ENCODE measurements at places on chromosomes 4 and X.

DNA sequence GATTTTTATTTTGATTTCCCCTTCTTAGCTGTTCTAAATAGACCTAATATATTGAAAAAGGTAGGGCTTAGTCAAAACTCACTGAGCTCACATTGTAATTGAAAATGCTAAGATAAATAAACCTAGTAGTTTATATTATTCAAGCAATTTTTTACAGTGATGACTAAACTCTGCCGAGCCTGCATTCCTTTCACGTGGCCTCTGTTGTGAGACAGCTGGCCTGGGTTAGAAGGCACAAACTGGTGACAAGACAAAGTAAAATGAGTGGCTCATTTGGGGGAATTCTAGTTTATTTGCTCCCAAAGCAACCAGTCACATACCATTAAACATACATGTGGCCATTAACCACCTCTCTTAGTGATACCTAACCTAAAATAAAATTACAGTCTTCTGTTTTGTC is 169.4 kb upstream of the TEX13C start:
- H3K36me3 ChIP-seq: no peaks in the 10 kb centered on the region
- no peaks in the 10 kb centered on the region for H3K27me3 ChIP-seq
- H3K27ac ChIP-seq: no peak overlapping the region
- no peaks in the 10 kb centered on the region for H3K4me1 ChIP-seq
- H3K4me3 ChIP-seq: no peak overlapping the region

DNA sequence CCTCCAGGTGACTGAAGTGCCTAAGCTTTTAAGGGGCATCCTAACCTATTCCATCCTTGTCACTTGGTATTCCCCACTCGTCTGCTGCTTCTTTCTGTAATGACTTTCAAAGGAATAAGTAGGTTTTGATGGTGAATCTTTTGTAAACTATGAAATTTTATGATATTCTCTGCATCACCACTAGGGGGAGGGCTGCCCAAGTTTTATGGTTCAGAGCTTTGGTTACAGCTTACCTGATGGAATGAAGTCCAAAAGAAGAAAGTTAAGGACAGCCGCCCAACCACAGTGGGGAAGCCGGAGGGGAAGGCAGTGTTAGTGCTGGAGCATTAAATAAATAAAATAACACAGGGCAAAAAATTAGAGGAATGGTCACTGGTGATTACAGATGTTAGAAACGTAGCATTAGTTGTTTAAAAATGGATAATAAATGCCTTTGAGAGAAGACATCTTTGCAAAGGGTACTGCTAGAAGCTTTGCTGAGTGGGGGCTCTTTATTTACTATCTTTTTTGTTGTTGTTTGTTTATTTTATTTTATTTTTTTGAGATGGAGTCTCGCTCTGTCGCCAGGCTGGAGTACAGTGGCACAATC is 204.9 kb downstream of the GBA3 start:
- no peak overlapping the region for H3K4me3 ChIP-seq
- H3K36me3 ChIP-seq: no peaks in the 10 kb centered on the region
- H3K4me1 ChIP-seq: no peaks in the 10 kb centered on the region
- H3K27me3 ChIP-seq: no peaks in the 10 kb centered on the region
- DNase-seq: peak; percentile 24
- H3K27ac ChIP-seq: no peak overlapping the region

DNA sequence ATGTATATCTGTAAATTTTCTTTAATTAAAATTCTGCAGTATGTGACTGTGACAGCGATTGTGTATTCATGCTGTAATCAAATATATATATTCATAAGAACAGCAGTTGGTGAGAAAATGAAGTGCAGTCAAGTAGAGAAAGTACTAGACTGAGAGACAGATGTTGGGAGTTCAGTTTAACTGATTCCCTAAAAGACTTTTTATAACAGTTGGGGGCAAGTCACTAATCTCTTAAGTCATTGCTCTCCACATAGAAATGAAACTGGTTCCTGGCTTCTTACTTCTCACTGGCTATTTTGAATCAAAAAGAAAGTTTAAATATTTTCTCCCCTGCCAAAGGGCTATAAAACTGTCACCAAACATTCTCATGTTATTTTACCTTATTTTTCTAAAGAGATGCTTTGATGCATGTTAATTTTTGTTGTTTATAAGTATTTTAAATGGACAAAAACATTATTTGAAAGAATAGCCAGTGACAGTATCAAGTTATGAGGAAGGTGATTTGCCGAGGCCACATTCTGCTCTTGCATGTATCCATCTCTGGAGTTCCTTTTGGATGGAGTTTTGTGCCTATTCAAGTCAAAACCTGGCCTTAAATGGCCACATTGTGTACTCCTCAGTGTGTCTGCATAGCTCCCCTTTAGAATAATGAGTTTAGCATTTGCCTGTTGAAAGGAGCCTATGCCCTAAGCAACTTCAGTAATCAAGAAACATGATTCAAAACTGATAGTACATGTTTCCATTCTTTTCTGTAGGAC is 30.8 kb downstream of the EXOC1 start:
- H3K4me3 ChIP-seq: no peak overlapping the region
- H3K4me1 ChIP-seq: no peaks in the 10 kb centered on the region
- no peak overlapping the region for H3K27ac ChIP-seq
- DNase-seq: no peak
- H3K36me3 ChIP-seq: peaks cover 41% of the 10 kb centered on the region

DNA sequence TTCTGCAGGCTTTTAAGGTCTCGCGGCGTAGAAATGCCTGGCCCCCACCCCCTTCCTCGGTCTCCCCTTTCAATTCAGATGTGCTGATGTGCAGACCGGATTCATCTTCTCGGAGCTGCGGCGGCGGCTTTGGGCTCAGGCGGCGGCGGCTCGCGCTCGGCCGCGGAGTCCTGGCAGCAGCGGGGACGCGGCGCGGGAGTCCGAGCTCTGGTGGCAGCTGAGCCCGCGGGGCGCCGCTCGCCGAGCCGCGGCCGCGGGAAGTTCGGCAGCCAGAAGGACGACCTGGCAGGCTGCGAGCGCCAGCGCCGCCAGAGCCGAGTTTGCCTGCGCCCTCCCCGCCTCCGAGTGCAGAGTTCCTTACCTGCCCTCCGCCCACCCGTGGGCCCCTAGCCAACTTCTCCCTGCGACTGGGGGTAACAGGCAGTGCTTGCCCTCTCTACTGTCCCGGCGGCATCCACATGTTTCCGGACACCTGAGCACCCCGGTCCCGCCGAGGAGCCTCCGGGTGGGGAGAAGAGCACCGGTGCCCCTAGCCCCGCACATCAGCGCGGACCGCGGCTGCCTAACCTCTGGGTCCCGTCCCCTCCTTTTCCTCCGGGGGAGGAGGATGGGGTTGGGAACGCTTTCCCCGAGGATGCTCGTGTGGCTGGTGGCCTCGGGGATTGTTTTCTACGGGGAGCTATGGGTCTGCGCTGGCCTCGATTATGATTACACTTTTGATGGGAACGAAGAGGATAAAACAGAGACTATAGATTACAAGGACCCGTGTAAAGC is 448 bp downstream of the TLL1 start:
- H3K36me3 ChIP-seq: no peaks in the 10 kb centered on the region
- H3K4me1 ChIP-seq: no peaks in the 10 kb centered on the region
- no peaks in the 10 kb centered on the region for H3K27me3 ChIP-seq

- no peak overlapping the region for H3K27ac ChIP-seq
- DNase-seq: no peak
- H3K4me3 ChIP-seq: no peak overlapping the region
- H3K4me1 ChIP-seq: no peaks in the 10 kb centered on the region
- H3K27me3 ChIP-seq: peaks cover 3% of the 10 kb centered on the region
Measured at GRCh38 chr4:7624396-7624980, 189.8 kb upstream of the PSAPL1 start.

DNA sequence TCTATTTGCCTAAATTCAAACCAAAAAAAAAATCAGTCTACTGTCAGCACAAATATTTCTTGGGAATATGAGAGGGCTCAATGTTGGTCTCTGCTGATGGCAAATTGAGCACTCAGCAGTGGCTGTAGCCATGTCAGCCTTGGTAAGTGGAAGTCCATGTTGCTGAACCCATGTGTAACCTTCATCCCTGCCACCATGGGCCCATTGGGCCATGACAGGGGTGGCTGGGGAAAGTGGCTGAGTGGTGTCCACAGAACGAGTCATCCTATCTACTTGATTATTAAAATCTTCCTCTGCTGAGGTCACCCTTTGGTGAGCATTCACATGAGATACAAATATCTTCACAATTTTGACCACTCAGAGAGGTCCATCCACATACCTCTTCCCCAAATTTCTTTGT is 56.8 kb upstream of the FAM9B start:
- no peaks in the 10 kb centered on the region for H3K4me1 ChIP-seq
- H3K36me3 ChIP-seq: no peaks in the 10 kb centered on the region
- DNase-seq: no peak
- no peaks in the 10 kb centered on the region for H3K27me3 ChIP-seq
- H3K4me3 ChIP-seq: no peak overlapping the region
- H3K27ac ChIP-seq: no peak overlapping the region

DNA sequence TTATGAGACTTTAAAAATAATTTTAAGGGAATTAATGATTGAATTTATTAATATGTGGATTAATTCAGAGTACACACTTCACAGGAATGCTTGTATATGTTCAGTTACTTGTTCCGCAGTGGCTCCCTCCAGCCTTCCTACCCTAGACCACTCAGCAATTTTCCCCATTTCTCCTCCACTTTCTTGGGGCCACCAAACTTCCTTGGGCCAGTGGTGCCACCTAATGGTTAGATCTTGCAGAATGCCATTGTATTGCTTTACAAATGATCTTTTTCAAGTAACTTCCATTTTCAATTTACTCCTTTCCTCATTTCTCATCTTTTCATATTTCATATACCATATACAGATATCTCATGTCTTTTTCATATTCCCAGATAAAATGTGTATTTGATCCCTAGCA is 3.6 kb upstream of the RNF175 start:
- no peaks in the 10 kb centered on the region for H3K27me3 ChIP-seq
- H3K4me3 ChIP-seq: no peak overlapping the region
- H3K36me3 ChIP-seq: no peaks in the 10 kb centered on the region
- H3K4me1 ChIP-seq: no peaks in the 10 kb centered on the region
- no peak overlapping the region for H3K27ac ChIP-seq

GRCh38 chr4:126495163-126495752 is 1137.5 kb upstream of the INTU start:
- DNase-seq: no peak
- H3K4me1 ChIP-seq: no peaks in the 10 kb centered on the region
- no peaks in the 10 kb centered on the region for H3K27me3 ChIP-seq
- H3K36me3 ChIP-seq: no peaks in the 10 kb centered on the region
- H3K4me3 ChIP-seq: no peak overlapping the region

- H3K4me1 ChIP-seq: no peaks in the 10 kb centered on the region
- DNase-seq: no peak
- no peak overlapping the region for H3K4me3 ChIP-seq
Measured at GRCh38 chr4:109662771-109663170, 40.5 kb downstream of the CASP6 start.

DNA sequence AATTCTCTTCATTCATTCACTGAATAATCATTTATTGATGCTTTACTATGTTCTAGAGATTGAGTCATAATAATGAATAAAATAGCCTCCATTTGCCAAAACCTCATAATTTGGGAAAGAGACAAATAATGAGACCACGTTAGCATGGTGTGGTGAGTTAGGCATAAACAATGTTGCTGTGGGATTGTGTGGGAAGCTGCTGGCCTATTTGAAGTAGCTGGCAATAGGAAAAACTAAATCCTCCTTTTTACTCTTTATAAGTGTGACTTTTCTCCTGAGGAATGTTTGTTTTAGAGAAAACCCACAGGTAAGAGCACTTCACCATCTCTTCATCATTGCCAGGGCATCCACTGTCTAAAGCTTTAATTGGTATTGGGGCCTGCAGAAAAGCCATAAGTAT is 95.3 kb downstream of the AREG start:
- no peak overlapping the region for H3K27ac ChIP-seq
- DNase-seq: no peak
- H3K4me3 ChIP-seq: no peak overlapping the region
- H3K36me3 ChIP-seq: no peaks in the 10 kb centered on the region
- no peaks in the 10 kb centered on the region for H3K4me1 ChIP-seq

DNA sequence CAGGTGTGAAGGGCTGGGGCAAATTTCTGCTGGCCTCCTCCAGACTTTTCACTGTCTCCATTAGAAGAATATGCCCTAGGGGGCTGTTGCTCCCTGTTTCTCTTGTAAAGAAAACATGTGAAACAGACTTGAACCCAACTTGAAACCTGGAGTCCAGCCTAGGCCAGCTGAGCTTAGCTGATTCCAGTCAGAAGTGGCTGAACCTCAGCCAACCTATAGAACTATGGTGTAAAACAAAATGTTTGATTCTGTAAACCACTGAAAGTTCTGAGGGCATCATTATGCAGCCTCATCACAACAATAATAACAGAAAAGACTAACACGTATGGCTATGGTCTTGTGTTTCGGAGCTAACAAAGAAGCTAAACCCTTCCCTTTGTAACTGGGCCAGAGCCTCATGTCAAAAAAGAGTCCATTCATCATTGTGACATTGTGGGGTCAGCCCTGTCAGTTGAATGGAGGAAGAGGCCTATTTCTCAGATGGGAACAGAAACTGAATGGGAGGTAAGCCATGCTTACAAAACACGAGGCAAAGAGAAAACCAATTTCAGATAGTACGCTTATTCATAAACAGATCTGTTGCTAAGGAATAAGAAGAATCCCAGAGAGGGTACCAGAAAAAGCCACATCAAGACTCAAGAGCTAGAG is 34.1 kb downstream of the SETD7 start:
- no peak overlapping the region for H3K4me3 ChIP-seq
- H3K4me1 ChIP-seq: no peaks in the 10 kb centered on the region
- no peak overlapping the region for H3K27ac ChIP-seq
- H3K27me3 ChIP-seq: no peaks in the 10 kb centered on the region
- H3K36me3 ChIP-seq: peaks cover 77% of the 10 kb centered on the region

- H3K36me3 ChIP-seq: no peaks in the 10 kb centered on the region
- no peaks in the 10 kb centered on the region for H3K4me1 ChIP-seq
- DNase-seq: no peak
- no peak overlapping the region for H3K27ac ChIP-seq
- no peak overlapping the region for H3K4me3 ChIP-seq
- H3K27me3 ChIP-seq: no peaks in the 10 kb centered on the region
Measured at GRCh38 chr4:17085416-17085815, 187.0 kb upstream of the LDB2 start.

DNA sequence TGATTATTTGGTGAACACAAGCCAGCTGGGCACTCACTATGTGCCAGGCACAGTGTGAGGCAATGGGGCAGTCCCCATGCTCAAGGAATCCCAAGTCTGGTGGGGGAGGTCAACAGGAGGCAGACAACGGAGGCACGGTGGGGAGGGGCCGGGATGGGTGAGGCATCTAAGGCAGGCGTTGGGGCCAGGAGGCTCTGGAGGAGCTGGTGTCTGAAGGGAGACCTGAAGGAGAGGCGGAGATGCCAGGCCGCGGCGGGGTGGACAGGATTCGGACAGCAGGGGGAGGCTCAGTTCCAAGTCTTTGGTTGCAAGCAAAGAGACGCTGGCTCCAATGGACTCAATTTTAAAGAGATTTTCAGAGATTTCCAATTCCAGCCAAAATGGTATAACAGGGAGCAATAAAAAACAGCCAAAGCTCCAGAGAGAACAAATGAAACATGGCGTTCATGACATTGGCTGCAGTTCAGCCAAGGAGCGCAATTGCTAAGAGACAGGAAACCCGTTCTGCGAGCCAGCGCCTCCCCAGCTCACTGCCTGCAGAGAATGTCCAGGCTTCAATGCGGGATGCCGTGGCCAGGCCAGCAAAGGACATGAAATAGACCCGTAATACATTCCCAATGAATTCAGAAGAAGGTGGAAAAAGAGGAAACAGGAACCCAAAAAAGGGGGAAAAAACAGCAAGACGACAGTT is 105.2 kb upstream of the LRPAP1 start:
- H3K4me1 ChIP-seq: no peaks in the 10 kb centered on the region
- H3K4me3 ChIP-seq: no peak overlapping the region
- H3K27ac ChIP-seq: no peak overlapping the region

Data from DND-41 (cell line).